Calu3 (cell line): ENCODE measurements at places on chromosomes 3 and 15.
A peak's percentile ranks its signal among the peaks of the same experiment; 100 is the strongest.

DNA sequence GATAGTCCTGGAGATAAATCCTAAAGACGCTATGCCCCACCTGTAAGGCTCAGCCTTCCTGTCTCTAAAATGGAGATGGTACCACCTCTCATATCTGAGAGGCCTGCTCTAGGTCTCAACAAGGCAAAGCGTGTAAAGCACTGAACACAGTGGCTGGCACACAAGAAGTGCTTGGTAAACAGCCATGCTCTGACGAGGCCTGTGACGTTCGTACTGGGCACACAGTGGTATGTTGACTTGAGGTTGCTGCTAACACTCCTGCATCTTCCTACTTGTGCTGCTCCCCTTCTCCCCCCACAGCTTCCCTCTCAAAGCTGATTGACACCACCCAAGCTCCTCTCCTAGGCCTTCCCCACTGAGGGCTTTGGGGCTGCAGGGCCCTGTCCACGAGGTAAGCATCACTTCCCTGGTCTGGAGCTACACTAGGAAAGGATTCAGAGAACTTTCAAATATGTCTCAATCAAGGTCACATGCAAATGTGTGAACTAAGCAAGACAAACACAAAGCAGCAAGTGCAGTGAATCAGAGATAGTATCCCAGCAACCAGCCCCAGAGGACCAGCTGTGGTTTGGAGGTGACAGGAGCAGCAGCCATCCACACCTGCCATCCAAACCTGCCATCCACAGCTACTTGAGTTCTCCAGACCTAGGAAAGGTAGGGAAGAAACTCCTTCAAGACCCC, 177.5 kb downstream of the STT3B start:
- DNase-seq = peak; percentile 5

DNA sequence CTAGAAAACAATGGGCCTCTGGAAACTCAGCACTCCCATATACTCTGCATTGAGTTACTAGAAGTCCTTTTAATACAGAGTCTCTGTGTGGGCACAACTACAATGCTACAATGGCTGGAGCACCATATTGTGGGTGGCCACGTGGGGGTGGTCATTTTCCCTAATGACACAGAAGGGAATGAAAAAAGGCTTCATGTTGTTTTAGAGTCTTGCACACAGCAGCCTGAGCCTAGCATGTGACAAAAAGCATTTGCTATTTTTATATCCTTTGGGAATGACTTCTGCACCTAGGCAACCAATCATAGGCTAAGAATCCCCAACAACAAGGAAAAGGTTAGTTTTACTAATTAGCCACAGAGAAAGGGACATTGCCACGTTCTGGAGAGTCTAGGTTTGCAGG, 120.6 kb downstream of the PPM1L start:
- no peak for DNase-seq

DNA sequence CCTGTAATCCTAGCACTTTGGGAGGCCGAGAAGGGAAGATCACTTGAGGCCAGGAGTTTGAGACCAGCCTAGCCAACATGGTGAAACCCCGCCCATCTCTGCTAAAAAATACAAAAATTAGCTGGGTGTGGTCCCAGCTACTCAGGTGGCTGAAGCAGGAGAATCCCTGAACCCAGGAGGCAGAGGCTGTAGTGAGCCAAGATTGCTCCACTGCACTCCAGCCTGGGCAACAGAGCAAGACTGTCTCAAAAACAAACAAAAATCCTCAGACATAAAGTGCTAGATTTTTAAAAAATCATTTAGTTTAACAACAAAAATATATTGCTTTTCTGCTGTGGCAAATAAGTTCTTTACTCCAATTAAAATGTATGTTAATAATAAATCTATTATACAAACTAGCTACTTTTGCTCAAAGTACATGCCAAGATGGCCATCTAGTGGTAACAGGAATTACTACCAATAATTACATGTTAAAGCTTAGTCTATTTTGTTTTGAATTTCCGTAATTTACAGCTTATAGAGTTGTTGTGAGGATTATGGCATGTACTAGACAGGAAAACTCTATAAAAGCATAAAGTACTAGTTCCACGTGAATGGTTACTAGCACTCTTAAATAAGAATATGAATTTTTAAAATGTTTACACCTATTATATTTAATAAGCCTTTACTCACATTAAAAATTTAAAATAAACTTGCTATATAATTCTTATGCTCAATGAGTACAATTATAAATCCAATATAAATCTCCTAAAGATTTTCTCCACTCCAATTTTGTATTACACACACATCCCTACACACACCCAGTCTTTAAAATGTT, 39.0 kb downstream of the GABPB1 start:
- peak; percentile 5 for DNase-seq

GRCh38 chr15:63800241-63800640, 33.5 kb downstream of the HERC1 start:
- DNase-seq = no peak

- DNase-seq = no peak
Observed at GRCh38 chr3:157069406-157069805, 90.5 kb downstream of the CCNL1 start.
